Gastrocnemius medialis (tissue), 4 donors: ENCODE measurements at places on chromosomes 11 and 22. TPM values are rescaled to one million over a fixed set of nuclear protein-coding genes. Genes with fewer than 3 reads are reported as not detected.

GRCh38 chr11:62592146-62592815 lies 958 bp upstream of the TUT1 start:
- H3K4me1 ChIP-seq, result peaks cover 26% of the 10 kb centered on the region
- peak overlapping the region; percentile 85 for H3K4me3 ChIP-seq
- H3K27me3 ChIP-seq, result no peaks in the 10 kb centered on the region
- peaks cover 57% of the 10 kb centered on the region for H3K36me3 ChIP-seq
- DNase-seq, result no peak

DNA sequence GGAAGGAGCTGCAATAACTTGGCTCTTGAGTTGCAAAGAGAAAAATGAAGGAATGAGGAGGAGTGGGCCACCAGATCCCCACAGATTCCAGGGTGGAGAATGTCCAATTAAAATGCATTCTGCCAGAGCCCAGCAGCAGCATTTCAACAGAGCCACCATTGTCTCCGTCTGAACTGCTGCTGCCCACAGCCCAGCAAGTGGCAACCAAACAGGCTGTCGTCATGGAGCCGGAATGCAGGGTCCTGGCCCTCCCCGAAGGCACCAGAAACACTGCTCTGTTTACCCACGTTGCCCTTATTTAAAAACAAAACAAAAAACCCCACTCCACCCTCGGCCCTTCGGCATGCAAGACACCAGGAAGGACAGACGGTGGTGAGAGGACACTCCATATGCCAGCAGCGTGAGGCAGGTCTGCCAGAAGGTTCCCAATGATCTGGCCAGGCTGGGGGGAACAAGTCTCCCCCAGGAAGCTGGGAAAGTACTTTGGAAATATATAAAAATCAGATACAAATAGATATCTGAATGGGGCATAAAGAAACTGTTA lies 32.5 kb downstream of the PLEKHA7 start:
- no peak for DNase-seq
- H3K27ac ChIP-seq, result no peak overlapping the region
- H3K4me3 ChIP-seq, result no peak overlapping the region
- H3K27me3 ChIP-seq, result no peaks in the 10 kb centered on the region

DNA sequence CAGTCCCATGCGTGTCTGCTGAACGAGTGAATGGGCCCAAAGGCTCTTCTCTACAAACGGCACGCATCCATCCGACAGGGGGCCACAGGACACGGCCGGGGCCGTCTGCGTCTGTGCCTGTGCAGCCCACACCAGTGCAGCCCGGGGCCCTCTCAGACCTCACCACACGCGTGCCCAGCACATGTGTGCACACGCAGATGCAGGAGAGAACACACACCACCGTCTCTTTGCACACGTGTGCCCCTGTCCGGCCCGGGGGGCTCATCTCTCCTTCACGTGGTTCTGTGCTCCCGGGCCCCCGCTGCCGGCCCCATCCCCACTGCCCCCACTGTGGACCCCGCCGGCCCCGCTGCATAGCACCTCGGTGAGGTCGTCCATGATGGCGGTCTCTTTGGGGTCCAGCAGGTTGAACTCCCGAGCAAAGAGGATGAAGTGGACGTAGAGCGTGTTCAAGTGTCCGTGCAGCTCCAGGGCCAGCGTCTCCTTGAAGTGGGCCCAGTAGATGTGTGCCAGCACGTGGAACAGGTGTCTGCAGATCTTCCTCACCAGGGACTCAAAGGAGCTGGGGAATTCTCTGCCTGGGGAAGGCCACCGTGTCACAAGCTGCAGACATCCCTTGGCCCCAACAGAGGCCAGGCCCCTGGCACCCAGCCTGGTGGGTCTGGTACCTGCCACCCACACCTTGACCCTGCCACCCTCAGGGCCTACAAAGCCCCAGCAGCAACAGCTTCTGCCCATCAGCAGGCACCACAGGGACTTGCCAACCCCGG lies 16.5 kb downstream of the MOB2 start:
- H3K36me3 ChIP-seq, result peaks cover 57% of the 10 kb centered on the region
- DNase-seq, result no peak
- no peaks in the 10 kb centered on the region for H3K27me3 ChIP-seq
- H3K27ac ChIP-seq, result no peak overlapping the region
- H3K4me3 ChIP-seq, result no peak overlapping the region

- peaks cover 31% of the 10 kb centered on the region for H3K4me1 ChIP-seq
- no peaks in the 10 kb centered on the region for H3K36me3 ChIP-seq
- H3K27me3 ChIP-seq, result no peaks in the 10 kb centered on the region
- H3K27ac ChIP-seq, result no peak overlapping the region
Measured at GRCh38 chr11:114034956-114035355, 24.6 kb upstream of the ZBTB16 start.

GRCh38 chr11:83689144-83689780 lies 403.1 kb upstream of the CCDC90B start:
- H3K27me3 ChIP-seq, result peaks cover under 1% of the 10 kb centered on the region
- H3K4me1 ChIP-seq, result peaks cover 5% of the 10 kb centered on the region
- DNase-seq, result no peak

GRCh38 chr11:68990995-68991780 lies 10.4 kb upstream of the MRGPRD start:
- no peaks in the 10 kb centered on the region for H3K36me3 ChIP-seq
- no peak overlapping the region for H3K4me3 ChIP-seq
- peaks cover 7% of the 10 kb centered on the region for H3K27me3 ChIP-seq
- no peaks in the 10 kb centered on the region for H3K4me1 ChIP-seq
- no peak for DNase-seq

DNA sequence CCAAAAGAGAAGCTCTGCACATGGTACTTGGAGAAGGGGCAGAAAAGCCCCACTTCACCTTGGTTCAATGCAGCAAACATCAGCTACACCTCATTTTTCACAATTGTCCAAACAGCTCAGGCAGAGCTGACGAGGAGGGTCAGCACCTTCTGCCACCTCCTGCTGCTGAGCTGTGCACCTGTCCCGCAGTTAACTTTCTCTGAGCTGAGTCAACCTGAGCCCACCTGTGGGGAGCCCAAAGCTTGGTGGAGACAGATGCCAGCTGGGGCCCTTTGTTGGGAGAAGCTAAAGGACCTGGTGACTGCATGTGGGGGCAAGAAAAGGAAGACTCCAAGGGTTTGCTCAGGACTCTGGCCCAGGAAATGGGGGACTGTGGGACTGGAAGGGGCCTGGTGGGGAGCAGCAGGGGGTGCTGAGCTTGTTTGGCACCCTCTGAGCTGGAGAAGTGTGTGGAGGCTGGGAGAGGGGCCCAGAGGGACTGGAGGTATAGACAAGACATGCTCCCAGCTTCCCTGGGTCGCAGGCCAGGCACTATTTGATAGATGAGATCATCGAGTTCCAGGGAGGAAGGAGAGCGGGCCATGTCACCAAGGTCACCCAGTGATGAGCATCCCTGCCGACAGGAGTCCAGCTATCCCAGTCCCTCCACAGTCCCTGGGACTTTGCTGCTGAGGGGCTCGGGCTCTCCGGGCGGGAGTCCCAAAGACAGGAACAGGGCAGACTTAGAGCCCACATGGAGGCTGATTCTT lies 53.5 kb downstream of the KCNJ4 start:
- H3K4me3 ChIP-seq, result no peak overlapping the region
- no peak for DNase-seq
- H3K27ac ChIP-seq, result no peak overlapping the region

- DNase-seq, result no peak
- H3K4me3 ChIP-seq, result no peak overlapping the region
- H3K36me3 ChIP-seq, result no peaks in the 10 kb centered on the region
- H3K27ac ChIP-seq, result no peak overlapping the region
Measured at GRCh38 chr22:20748731-20749428, 25.0 kb upstream of the SERPIND1 start.

- no peak for DNase-seq
- no peaks in the 10 kb centered on the region for H3K27me3 ChIP-seq
- H3K4me3 ChIP-seq, result no peak overlapping the region
- H3K36me3 ChIP-seq, result no peaks in the 10 kb centered on the region
- H3K27ac ChIP-seq, result no peak overlapping the region
Measured at GRCh38 chr11:44899959-44900358, 50.7 kb downstream of the TP53I11 start.

DNA sequence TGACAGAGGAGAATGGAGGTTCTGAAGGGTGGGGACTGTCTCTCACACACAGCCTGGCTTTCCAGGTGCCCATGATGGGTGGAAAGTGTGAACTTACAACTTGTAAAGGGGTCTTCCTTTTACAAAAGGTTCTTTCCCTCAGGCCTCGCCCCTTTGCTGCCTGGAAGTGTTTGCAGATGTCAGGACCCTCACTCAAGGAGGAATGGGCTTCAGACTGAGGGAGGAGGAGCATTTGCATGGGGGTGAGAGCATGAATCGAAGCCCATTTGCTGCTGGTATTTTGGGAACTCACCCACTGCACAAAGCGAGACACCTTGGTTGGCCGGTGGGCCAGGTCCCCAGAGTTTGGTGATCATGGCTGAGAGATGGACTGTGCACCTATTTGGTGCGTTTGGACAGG lies 25.1 kb downstream of the MPPED1 start:
- H3K27me3 ChIP-seq, result peaks cover 23% of the 10 kb centered on the region
- H3K4me1 ChIP-seq, result no peaks in the 10 kb centered on the region
- no peak overlapping the region for H3K27ac ChIP-seq
- H3K4me3 ChIP-seq, result no peak overlapping the region
- H3K36me3 ChIP-seq, result no peaks in the 10 kb centered on the region

DNA sequence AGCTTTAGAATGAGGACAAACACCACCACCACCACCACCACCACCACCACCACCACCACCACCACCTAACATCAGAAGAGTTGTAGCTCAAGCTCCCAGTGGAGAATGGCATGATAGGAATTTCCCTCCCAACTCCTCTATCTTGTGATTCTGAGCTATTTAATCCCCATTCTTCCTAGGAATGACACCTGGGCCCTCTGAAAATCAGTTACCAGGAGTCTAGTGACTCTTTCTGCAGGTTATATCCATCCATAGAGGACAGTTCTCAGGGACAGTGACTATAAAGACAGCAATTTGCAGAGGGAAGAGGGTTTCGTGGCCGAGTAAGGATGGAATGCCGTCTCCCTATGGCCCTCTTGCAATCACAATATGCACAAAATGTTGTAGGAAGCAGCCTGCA lies 27.8 kb downstream of the MYH9 start:
- DNase-seq, result no peak
- peak overlapping the region; percentile 74 for H3K27ac ChIP-seq
- no peak overlapping the region for H3K4me3 ChIP-seq
- no peaks in the 10 kb centered on the region for H3K36me3 ChIP-seq
- peaks cover 55% of the 10 kb centered on the region for H3K4me1 ChIP-seq

DNA sequence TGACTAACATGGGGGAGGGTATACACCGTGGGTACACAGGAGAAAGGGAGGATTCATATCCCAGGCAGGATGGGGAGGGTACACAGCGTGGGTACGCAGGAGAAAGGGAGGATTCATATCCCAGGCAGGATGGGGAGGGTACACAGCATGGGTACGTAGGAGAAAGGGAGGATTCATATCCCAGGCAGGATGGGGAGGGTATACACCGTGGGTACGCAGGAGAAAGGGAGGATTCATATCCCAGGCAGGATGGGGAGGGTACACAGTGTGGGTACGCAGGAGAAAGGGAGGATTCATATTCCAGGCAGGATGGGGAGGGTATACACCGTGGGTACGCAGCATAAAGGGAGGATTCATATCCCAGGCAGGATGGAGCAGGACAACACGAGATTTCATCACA lies 36.6 kb upstream of the NRIP3 start:
- no peak overlapping the region for H3K27ac ChIP-seq
- no peaks in the 10 kb centered on the region for H3K4me1 ChIP-seq
- no peak overlapping the region for H3K4me3 ChIP-seq
- DNase-seq, result no peak
- no peaks in the 10 kb centered on the region for H3K36me3 ChIP-seq

RIBC2 gene
- total RNA-seq, result not detected

OVCH2 gene
- total RNA-seq, result not detected

B4GALNT4 gene
- not detected for total RNA-seq

ELF5 gene
- total RNA-seq, result not detected

MMP1 gene
- total RNA-seq, result not detected

SYT8 gene
- not detected for total RNA-seq
